Natural killer cell (primary cell): ENCODE measurements at places on chromosomes 16 and 17.
A peak's percentile ranks its signal among the peaks of the same experiment; 100 is the strongest.

DNA sequence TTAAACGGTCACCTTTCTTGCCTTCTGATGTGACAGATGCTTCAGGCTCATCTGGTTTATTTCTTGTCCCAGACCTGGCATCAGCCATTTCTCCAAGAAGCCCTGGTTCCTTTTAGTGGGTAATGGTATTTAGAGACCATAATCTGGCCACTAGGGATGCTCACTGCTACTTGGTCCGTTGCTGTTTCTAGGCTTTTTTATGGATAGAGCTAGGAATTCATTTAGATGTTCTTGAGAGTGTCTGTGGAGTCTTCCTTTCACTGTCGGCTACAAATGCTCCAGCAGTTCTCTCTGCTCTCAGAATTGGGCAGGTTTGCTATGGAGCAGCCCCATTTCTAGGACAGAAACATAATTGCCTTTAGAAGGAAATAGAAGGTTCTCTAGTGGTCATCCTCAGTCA, 214.5 kb downstream of the KATNIP start:
- no peak for DNase-seq
- no peak overlapping the region for H3K27ac ChIP-seq
- no peak overlapping the region for H3K4me3 ChIP-seq
- H3K4me1 ChIP-seq: peaks cover 5% of the 10 kb centered on the region
- H3K36me3 ChIP-seq: peaks cover 14% of the 10 kb centered on the region

DNA sequence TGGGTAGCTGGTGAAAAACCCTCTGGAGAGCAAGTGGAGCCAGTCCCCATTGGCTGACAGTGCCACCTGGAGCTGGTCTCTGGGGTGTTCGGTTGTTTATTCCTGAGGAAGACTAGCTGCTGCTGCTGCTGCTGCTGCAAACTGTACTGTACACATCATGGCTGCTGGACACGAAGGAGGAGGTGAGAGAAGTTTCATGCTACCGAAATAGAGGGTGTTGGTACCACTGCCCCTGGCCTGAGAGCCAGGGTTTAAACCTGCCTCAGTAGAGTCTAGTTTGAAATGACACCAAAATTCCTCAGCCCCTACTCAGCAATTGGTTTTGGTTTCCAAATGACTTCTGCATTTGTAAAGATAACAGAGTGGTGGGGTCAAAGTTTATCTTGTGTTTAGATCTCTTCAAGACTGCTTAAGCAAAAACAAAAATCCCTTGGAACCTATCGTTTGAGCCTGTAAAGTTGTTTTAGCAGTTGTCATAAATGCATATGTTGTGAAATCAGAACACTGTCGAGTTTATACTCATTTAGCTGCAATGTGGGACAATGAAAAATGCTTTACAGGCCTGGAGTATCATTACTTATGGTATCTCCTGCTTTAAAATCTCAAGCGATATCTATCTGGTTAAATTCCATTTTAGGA, 40.8 kb downstream of the CYB5B start:
- H3K4me3 ChIP-seq: no peak overlapping the region
- H3K27me3 ChIP-seq: no peaks in the 10 kb centered on the region
- H3K4me1 ChIP-seq: peaks cover 17% of the 10 kb centered on the region
- peak overlapping the region; percentile 53 for H3K27ac ChIP-seq
- peak; percentile 46 for DNase-seq

DNA sequence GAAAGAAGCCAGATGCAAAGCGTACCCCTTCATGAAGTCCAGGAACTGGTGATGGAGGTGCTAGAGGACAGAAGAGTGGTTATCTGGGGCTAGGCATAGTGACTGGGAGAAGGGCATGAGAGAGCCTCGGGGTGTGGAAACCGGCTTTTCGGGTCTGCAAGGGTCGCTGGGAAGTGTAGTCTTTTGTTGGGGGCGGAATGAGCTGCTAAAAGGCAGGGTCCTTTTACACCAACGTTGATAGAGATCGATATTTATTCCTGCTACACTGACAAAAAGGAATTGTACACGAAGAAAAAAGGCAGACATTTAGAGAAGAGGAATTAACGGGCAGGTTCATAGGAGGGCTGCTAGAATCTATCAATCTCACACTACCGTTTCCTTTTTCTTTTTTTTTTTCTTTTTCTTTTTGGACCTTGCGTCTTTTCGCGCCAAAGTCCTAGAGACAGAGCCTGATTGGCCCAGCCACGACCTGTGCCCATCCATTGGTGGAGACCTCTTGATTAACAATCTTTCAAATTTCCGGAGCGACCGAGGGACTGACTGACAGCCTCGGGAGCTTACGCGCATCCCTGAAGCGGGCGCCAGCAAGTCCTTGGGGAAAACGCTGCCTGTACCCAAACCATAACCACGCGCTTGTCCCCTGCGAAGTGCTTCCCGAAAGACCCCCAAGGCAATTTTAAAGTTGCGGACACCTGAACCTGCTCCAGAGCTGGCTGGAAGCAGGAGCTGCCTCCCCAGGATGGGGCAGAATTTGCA, 27.7 kb upstream of the DHRS7B start:
- H3K36me3 ChIP-seq: no peaks in the 10 kb centered on the region
- H3K4me1 ChIP-seq: peaks cover 17% of the 10 kb centered on the region
- no peak overlapping the region for H3K27ac ChIP-seq
- no peaks in the 10 kb centered on the region for H3K27me3 ChIP-seq
- peak overlapping the region; percentile 58 for H3K4me3 ChIP-seq

DNA sequence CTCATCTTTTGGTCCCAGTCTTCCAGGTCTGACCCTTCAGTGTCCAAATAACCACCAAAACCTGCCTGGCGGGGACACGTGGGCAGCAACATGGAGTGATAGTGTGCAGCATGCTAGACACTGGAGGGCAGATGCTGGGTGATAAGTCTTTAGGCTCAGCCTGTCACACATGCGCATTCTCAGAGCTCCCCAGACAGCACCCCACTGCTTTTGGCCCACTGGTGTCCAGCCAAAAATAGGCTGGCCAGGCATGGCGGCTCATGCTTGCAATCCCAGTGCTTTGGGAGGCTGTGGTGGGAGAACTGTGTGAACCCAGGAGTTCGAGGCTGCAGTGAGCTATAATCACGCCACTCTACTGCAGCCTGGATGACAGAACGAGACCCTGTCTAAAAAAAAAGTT, 12.3 kb downstream of the GINS2 start:
- H3K27ac ChIP-seq: no peak overlapping the region
- H3K27me3 ChIP-seq: no peaks in the 10 kb centered on the region
- H3K4me1 ChIP-seq: no peaks in the 10 kb centered on the region
- H3K4me3 ChIP-seq: no peak overlapping the region
- no peak for DNase-seq

GRCh38 chr17:30318155-30318554, 15.7 kb downstream of the TMIGD1 start:
- no peak for DNase-seq
- H3K27me3 ChIP-seq: no peaks in the 10 kb centered on the region
- no peak overlapping the region for H3K4me3 ChIP-seq
- peaks cover under 1% of the 10 kb centered on the region for H3K4me1 ChIP-seq
- no peaks in the 10 kb centered on the region for H3K36me3 ChIP-seq
- H3K27ac ChIP-seq: no peak overlapping the region

DNA sequence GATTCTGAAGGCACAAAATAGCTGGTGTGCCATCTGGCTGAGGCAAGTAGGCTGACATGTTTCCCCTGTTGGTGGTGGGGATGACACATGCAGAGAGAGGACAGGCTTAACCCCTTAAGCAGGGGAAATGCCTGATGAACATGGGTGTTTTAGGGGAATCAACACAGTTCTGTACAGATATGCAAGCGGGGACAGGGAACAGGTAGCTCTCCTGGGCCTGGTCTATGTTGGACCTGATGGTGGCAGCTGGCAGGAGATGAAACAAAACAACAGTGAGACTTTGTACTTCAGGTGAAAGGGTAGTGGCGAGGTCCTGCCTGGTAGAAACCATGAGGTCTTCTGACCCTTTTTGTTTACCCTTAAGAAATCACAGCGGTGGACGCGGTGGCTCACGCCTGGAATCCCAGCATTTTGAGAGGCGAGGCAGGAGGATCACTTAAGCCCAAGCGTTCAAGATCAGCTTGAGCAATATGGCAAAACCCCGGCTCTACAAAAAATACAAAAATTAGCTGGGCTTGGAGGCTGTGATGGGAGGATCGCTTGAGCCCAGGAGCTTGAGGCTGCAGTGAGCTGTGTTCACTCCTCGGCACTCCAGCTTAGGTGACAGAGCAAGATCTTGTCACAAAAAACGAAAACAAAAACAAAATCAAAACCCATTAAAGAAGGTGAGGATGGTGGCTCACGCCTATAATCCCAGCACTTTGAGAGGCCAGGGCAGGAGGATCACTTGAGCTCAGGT, 10.5 kb downstream of the OR1F1 start:
- H3K27me3 ChIP-seq: peaks cover 12% of the 10 kb centered on the region
- H3K36me3 ChIP-seq: no peaks in the 10 kb centered on the region
- no peak for DNase-seq
- no peak overlapping the region for H3K27ac ChIP-seq

DNA sequence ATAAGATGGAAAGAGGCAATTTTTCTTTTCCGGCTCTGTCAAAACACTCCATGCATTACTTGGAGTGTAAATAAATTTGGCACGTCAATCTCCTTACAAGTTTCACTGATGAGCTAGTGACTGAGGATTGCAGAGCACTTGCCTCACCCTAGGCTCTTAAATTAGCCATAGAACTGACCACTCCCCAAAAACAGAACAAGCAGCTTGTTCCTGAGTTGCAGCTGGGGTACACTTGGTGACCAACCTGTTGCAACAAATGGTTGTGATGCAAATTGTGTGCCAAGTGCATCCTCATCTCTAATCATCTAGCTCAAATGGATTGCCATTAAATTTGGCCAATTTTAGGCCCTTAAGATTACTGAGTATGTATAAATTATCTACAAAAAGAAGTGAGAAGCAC, 67.0 kb downstream of the CACNG1 start:
- no peak overlapping the region for H3K4me3 ChIP-seq
- H3K36me3 ChIP-seq: peaks cover 80% of the 10 kb centered on the region
- H3K4me1 ChIP-seq: no peaks in the 10 kb centered on the region
- H3K27me3 ChIP-seq: no peaks in the 10 kb centered on the region
- H3K27ac ChIP-seq: no peak overlapping the region

DNA sequence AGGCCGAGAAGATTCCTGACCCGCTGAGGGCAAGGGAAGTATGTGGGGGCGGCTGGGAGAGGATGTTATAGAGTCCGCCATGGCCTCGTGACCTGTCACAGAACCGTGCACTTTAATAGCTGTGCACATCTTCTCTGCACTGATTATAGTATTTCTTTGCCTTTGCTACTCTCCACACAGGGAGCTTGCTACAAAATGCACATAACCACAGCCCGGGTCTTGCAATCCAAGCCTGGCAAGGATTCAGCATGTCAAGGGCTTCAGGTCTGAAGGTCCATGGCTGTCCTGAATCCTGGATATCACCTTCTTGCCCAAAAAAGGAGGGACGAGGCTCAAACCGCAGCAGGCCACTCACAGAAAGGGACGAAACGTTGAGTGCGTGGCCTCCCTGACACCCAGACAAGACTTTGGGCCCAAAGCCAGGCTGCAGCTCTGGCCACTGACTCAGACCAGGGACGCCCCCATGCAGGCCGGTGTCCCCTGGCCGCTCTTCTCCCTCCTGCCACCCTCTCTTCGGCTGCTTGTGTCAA, 43.7 kb downstream of the USP22 start:
- no peak overlapping the region for H3K4me3 ChIP-seq
- H3K27me3 ChIP-seq: no peaks in the 10 kb centered on the region
- peaks cover 29% of the 10 kb centered on the region for H3K36me3 ChIP-seq
- H3K4me1 ChIP-seq: no peaks in the 10 kb centered on the region
- no peak overlapping the region for H3K27ac ChIP-seq

GRCh38 chr16:31055613-31056012, 18.4 kb downstream of the ZNF668 start:
- no peak overlapping the region for H3K4me3 ChIP-seq
- H3K27me3 ChIP-seq: no peaks in the 10 kb centered on the region
- peaks cover 1% of the 10 kb centered on the region for H3K4me1 ChIP-seq
- H3K27ac ChIP-seq: no peak overlapping the region
- peaks cover 5% of the 10 kb centered on the region for H3K36me3 ChIP-seq

DNA sequence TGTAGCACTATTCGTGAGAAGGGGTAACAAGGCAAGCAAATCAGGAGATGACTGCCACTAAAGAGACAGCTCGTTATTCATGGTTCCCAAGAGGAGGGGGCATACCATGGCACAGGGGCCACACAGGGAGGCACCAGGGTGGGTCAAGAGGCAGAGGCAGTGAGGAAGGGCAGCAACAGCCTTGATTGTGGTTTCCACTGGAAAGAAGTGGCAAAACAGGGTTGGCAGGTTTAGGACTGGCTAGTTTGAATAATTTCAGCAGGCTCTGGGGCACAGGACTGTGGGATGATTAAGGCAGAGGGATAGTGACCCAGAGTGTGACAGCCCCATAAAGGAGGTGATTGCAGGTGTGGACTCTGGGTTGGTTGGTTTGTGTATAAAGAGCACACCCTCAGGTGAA, 188.9 kb downstream of the CBLN1 start:
- H3K4me3 ChIP-seq: no peak overlapping the region
- H3K4me1 ChIP-seq: no peaks in the 10 kb centered on the region
- no peak for DNase-seq
- no peaks in the 10 kb centered on the region for H3K36me3 ChIP-seq

DNA sequence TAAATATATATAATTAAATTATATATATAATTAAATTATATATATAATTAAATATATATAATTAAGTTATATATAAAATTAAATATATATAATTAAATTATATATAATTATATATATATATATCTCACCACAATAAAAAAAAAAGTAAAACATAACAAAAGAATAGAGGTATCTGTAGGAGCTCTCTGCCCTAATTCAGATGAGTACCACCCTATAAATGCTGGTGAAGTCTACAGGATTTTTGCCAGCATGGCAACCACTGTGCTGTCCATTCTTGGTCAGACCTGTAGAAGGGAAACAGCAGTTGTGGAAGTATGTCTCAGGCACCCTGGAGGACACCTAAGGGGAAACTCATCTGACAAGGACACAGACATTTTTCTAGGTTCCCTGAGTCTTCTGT, 259.7 kb downstream of the PRKCA start:
- H3K36me3 ChIP-seq: no peaks in the 10 kb centered on the region
- H3K4me3 ChIP-seq: no peak overlapping the region
- H3K27ac ChIP-seq: no peak overlapping the region
- H3K4me1 ChIP-seq: peaks cover 1% of the 10 kb centered on the region

DNA sequence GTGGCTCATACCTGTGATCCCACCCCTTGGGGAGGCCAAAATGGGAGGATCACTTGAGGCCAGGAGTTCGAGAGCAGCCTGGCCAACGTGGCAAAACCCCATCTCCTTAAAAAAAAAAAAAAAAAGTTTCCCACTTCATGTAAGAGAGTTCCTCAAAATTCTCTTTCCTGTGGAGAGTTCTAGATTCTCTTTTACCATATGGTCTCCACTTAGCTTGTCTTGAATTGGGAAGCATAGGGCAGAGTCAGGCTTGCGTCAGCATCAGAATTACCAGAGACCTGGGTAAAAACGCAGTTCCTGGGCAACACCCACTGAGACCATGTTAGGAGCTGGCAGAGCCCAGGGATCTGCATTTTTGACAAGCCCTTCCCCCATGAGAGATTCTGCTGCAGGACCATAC, 158.4 kb downstream of the CCDC182 start:
- no peak for DNase-seq
- H3K36me3 ChIP-seq: no peaks in the 10 kb centered on the region
- no peaks in the 10 kb centered on the region for H3K27me3 ChIP-seq
- H3K27ac ChIP-seq: no peak overlapping the region
- no peaks in the 10 kb centered on the region for H3K4me1 ChIP-seq
